ENCODE measurements at places on chromosomes 7 and 10.

- no peak for DNase-seq
Measured at GRCh38 chr7:26419198-26419597, 127.5 kb downstream of the SNX10 start.

GRCh38 chr10:4241724-4242345, 456.8 kb upstream of the KLF6 start:
- DNase-seq = no peak

DNA sequence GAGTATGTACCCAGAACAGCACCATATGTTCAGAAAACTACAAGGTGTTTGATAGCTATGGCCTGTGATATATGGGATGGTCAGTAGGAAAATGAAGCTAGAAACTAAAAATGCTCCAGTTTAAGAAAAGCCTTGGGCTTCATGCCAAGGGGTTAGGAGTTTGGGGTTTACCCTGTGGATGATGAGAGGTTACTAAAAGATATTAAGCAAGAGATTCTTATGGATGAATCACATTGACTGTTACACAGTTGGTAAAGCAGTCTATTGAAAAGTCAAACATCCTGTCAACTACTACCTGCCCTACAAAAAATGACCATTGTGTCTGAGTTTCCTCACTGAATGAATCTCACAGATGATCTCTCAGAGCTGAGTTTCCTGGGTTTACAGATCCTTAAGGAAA, 166.2 kb upstream of the INHBA start:
- no peak for DNase-seq

DNA sequence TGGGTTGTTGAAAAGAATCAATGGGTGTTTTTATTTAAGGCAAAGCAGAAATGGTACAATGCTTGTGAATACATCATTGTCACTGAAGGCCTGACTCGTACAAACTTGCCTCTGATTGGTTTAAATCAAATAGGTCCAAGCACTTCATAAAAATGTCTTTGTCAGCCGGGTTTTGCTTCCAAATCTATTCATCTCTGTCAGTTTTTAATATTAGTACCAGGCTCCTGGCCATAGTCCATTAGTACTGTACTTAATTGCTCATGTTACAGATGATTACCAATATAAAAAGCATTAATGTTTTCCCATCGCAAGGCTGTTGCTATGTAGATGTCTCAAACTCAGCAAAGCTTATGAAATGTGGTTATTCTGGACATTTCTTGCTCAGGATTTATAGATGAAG, 171.9 kb downstream of the ARID5B start:
- DNase-seq = no peak

- DNase-seq = no peak
Measured at GRCh38 chr7:101555921-101556275, 73.2 kb downstream of the MYL10 start.

- no peak for DNase-seq
Measured at GRCh38 chr7:2201128-2201527, 31.6 kb downstream of the MAD1L1 start.

DNA sequence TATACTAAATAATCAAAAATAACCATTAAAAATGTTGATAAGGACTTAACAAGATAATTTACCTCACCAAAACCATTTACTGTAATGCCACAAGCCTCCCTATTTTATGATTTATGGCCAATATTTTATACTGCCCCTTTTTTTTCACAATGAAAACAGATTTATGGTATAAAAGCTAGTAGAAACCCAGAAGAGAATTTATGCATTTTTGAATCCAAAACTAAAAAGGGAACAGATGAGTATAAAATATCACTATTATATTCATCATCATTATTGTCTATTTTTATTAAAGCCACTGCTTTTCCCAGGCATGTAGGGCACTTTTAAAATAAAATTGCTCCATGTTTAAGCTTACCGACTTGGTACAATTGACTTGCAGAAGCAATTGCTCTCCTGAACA, 425.0 kb downstream of the PHTF2 start:
- DNase-seq = no peak

DNA sequence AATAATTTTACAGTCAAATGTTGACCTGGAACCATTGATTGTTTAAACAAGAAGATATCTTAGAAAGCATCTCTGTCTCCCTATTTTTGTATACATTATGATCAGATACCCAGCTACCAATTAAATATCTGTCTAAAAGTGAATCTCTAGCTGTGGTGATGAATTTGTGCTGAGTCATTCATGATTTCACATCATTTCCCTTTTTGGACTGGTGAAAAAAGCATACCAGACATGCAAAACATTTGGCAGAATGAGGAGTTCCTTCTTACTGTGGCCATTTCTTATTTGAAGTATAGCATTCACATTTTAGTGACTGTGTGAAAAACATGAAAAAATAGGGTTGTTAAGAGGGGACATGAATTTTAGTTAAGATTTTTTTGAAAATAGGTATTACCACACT, 98.0 kb upstream of the GATA3 start:
- DNase-seq = no peak

DNA sequence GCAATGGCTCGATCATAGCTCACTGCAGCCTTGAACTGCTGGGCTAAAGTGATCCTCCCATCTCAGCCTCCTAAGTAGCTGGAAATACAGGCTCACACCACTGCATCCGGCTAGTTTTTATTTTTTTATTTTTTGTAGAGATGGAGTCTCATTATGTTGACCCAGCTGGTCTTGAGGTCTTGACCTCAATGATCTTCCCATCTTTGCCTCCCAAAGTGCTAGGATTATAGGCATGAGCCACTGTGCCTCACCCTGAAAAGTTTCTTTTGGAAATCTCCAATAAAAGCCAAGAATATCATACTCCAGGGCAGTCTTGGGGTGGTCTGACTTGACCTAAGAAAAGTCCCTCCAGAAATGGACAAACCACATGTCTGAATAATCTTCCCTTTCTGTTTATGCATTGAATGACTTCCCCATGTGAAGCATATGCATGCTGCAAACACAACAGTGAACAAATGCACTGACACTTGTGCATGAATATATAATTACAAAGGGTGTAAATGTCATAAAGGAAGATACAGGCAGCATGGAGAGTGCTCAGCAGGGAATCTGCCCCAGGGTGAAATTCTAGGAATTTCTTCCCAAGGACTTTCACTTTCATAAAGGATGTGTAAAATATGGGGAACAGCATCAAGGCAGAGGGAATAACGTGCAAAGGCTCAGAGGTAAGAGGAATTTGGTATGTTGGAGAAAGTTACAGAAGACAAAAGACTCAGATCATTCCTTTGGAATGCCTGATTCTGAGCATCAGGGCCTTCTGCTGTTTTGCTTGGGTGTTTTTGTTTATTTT, 142.4 kb upstream of the LYZL1 start:
- DNase-seq = no peak

DNA sequence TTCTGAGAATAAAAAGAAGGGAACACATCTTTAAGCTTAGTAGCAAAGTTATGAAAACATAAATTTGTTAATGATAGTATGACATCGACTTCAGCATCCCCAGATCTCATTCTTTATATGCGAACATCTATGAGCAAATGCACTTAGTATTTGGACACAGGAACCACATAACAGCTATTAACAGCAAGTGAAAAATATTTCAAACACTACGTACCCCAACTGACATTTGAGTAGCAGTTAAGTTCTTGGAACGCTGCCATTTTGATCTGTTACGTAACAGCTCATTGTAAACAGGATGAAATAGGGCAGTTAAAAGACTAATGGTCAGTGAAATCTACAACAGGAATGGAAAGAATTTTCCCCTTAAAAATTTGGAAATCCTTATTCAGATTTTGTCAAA, 428.9 kb downstream of the TNS3 start:
- DNase-seq = no peak

- no peak for DNase-seq
Measured at GRCh38 chr10:123062726-123063125, 53.9 kb downstream of the ACADSB start.

DNA sequence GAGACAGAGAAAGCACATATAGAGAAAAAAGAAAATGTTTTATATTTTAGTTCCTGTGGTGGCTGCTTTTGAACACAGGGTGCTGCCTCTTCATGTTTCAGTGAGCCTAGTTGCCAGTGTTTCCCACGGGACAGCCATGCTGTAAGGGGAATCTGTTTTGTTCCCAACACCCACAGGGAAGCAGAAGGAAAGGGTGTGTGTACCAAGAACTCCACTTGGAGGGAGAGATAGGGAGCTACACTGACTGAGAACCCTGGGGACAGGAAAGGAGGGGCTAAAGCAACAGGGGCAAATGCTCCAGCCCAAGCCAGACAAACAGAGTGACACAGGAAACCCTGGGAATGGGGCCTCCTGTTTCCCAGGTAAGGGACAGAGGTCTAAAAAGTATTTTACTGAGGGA, 40.2 kb downstream of the FRMPD2 start:
- DNase-seq = no peak

DNA sequence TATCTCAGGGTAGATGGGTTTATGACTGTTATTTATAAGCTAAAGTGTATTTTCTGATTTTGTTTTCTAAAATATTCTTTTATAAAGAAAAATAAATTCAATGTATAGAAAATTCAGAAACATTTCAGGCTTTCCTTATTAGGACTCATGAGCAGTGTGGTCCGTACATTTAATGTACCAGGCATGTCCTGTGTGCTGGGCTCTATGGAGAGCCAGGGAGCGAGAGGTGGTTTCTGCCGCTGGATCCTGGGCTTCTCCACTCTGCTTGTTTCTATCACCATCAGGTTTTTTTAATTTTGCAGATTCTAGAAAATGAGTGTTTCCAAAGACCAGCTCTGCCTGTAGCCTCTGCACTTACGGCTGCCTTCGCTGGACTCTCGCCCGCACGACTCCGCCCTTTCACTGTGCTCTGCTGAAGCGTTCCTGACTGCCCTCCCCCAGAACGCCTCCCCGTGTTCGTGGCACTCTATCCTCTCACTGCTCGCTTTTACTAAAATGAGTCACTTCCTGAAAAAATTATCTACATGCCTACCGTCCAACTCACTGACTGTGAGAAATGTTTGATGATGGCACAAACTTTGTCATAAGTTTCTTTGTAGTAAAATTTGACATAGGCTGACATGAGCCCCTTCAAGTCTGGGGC, 188.5 kb downstream of the ZMYND11 start:
- no peak for DNase-seq

DNA sequence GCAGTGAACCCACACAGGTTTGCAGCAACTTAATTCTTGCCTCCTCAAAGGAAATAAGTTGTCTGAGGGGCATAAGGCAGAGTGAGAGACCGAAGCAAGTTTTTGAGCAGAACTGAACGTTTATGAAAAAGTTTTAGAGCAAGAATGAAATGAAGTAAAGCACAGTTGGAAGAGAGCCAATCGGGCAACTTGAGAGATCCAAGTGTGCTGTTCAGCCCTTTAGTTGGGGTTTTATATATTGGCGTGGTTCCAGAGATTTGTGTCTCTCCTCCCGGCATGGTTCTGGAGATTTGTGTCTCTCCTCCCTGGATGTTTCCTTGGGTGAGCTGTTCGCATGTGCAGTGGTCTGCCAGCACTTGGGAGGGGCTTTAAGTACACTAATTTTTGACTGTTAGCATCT, 141.4 kb upstream of the DGKB start:
- no peak for DNase-seq

DNA sequence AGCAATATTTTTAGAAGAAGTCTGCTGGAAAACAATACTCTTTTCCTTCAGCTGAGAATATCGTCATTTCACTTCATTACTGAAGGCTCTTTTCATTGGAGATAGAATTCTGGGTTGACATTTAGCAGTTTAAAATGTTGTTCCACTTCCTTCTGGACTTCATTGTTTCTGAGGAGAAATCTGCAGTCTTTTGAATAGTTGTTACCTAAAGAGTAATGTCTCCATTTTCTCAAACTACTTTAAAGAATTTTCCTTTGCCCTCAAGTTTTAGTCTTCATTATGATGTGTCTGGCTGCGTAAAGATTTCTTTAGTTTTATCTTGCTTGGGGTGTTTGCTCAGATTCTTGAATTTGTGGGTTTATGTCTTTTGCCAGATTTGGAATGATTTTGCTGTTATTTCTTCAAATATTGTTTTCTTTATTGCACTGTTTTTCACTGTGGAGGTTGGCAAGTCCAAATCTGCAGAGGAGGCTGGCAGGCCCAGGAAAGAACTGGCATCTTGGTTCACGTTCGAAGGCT, 136.3 kb downstream of the DNAJB6 start:
- DNase-seq = no peak

DNA sequence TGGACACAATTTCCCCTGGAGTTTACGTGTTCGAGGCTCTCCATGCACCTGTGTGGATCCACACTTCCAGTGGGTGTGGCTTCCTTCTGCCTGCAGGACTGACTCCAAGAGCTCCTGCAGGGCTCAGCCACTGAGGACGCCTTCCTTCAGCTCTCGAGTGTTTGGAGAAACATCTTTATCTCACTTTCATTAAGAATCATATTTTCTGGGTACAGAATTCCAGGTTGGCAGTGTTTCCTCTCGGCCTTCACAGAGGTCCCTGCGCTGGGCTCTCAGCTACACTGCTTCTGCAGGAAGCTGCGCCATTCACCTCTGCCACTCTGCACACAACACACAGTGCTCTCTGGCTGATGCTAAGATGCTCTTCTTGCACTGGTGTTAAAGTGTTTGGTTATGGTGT, 69.9 kb upstream of the NKX6-2 start:
- DNase-seq = no peak

GRCh38 chr7:139990571-139991268, 72.0 kb downstream of the PARP12 start:
- DNase-seq = no peak

GRCh38 chr10:75335983-75336382, 65.6 kb downstream of the ZNF503 start:
- no peak for DNase-seq

DNA sequence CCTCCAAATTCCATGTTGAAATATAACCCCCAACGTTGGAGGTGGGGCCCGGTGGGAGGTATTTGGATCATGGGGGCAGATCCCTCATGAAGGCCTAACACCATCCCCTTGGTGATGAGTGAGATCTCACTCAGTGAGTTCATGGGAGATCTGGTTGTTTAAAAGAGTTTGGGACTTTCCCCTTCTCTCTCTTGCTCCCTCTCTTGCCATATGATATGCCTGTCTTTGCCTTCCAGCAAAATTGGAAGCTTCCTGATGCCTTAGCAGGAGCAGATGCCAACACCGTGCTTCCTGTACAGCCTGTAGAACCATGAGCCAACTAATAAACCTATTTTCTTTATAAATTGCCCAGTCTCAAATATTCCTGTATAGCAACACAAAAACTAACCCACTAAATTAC, 55.7 kb upstream of the CDK1 start:
- no peak for DNase-seq

DNA sequence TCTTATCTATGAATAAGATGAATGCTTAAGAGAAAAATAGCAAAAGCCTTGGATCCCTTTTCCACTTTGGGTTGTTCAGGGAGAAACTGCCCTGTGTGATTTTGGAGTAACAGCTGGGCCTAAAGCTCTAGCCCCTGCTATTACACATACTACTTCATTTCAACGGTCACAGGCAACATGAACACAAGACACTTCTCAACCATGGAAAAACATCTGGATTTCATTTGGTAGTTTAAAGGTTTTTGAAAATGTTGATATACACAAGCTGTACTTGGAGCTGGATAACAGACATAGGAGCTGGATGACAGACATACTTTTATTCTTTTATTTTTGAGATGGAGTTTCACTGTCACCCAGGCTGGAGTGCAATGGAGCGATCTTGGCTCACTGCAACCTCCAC, 2.7 kb upstream of the CHUK start:
- no peak for DNase-seq
